H9 (cell line): ENCODE measurements at places on chromosomes 1 and 21.

DNA sequence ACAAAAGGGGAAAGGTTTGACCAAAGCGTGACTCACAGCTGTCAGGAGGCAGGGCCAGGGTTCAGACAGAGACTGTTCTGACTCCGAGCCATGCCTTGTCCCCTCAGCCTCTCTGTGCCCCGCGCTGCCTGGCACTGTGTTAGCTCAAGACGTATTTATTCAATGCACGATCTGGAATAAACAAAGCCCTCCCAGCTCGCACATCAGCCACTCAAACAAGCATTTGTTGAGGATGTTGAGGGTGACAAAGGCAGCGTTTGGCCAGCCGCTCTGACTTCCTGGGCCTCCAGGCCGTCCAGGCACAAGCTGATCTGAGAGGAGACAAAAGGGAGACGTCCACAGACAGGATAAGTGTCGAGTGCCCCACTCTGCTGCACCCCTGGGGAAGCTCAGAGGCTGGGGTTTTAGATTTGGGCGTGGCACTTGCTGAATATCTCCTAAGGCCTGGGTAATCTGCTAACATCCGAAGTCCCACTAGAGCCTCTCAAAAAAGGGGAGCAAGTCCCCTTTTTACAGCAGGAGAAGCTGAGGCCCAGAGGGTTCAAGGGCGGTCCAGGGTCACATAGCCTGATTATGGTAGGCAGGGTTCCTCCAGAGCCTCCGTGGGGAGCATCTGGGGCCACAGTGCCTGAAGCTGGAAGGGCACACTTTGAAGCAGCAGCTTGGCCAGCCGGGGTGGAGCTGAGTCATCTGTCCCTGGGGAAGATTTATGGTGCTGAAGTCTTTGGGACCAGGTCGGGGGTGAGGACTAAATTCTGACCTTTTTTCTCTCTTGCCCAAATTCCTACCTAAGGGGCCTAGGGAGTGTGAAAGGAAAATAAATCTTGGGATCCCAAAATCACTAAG, 95.9 kb downstream of the SPSB1 start:
- no peak for DNase-seq

- DNase-seq = no peak
Observed at GRCh38 chr1:94979656-94980581, 53.0 kb upstream of the CNN3 start.

GRCh38 chr1:165871311-165872067, 44.1 kb downstream of the UCK2 start:
- DNase-seq = peak; percentile 72

GRCh38 chr21:27557356-27557755, 590.5 kb upstream of the ADAMTS5 start:
- DNase-seq = no peak

- no peak for DNase-seq
Observed at GRCh38 chr1:244861683-244862082, 2.7 kb downstream of the HNRNPU start.

DNA sequence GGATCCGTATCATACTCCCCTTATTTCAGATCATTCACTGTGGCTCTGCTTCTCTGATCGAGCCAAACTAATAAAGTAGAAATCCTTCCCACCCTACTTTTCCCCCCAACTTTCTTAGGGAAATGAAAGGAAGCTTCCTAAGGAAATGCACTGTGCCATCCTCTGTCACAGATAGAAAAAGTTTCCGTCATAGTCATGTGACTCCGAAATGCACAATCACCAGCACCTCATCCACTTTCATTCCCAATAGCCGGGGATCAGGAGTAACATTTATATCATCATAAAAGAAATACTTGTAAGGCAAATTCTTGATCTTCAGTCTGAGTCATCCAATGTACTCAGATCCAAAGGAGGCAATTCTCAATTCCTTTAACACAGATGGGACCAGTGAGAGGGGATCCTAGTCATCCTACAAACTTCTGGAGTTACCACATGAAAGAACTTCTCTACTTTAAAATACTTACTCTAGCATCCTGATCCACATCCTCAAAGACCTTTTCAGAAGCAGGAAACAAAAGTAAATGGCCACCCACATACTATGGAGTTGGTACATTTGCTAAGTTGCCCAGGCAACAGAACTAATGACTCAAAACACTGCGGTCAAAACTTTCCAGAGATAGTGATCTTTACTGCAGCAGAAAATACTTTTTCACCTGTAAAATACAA, 97.8 kb upstream of the ZC3H11B start:
- DNase-seq = no peak

- DNase-seq = peak; percentile 51
Observed at GRCh38 chr1:20329793-20330542, 39.3 kb downstream of the VWA5B1 start.

DNA sequence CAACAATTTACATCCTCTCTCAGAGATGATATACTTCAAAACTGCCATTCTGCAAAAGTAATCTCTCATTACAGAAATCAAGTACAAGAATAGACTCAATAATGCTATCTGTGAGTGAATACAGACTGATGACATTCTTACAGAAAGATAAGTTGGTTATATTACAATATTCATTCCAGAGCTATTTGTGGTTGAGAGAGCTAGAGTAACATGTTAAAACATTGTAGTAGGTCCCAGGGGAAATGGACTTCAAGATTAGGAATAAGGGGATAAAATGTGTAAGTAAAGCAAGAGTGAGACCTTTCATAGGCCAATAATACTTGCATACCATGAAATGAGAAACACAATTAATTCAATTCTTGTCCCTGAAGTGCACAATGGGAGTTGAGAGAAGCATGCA, 1.5 kb downstream of the F13B start:
- DNase-seq = no peak

DNA sequence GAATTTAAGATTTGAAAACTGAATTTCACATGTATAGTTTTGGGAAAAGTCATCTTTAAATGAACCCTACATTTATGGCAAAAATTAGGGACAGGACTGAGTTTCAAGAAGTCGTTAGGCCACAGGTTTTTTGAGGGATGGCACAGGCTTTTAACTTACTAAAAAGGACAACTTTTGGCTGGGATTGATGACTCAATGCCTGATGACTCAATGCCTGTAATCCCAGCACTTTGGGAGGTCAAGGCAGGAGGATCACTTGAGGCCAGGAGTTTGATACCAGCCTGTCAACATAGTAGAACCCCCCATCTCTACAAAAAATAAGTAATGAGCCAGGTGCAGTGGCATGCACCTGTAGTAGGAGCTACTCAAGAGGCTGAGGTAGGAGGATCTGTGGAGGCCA, 15.9 kb downstream of the UCK2 start:
- no peak for DNase-seq

DNA sequence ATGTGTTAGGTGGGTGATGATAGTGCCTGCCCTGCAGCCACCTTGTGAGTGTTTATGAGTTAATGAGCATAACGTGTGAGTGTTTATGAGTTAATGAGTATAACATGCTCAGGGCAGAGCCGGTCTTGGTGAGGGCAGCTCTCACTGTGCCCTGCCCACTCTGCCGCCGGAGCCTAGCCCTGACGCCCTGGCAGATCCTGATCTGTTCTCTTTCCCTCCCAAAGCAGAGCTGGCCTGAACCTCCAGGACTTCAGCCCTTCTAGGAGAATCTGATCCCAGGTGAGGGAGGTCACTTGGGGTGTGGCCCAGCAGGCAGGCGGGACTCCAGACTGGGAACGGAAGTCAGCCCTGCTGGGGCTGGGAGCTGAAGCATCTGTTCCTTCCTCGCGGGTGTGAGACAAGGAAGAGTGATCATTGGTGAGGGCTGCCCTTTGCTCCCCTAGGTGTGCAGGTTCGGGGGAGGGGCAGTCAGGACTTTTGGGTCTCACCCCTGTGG, 5.7 kb downstream of the FBLIM1 start:
- DNase-seq = no peak

GRCh38 chr1:232686346-232686745, 56.4 kb upstream of the SIPA1L2 start:
- DNase-seq = no peak

- DNase-seq = no peak
Observed at GRCh38 chr1:59565611-59566410, 248.9 kb upstream of the HOOK1 start.

DNA sequence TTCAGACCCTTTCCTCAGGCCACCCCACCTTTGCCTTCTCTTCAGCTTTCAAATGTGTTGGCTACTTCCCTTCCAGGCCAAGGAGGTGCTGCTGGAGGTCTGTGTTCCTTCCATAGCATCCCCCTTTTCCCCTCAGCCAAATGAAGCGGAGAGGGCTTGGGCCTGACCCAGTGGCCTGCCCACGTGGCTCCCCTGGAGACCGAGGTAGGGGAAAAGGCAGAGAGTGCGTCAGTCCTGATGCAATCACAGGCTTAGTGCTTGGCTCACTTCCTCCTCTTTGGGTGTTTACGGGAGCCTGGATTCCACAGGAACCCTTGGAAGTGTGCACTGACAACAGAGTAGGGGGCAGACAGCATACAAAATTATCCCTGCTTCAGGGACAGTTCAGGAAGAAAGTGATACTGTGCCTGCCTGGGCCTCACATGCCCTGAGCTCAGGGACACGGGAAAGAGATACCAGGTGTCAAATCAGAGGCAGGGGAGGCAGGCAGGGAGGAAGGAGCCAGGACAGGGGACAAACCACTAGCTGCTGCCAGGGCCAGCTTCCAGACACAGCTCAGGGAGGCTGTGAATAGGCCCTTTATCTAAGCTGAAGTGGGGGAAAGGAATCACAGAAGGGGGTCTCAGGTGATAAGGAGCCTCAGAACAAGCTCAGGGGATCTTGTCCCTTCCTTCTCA, 16.6 kb upstream of the PTP4A2 start:
- DNase-seq = peak; percentile 38

DNA sequence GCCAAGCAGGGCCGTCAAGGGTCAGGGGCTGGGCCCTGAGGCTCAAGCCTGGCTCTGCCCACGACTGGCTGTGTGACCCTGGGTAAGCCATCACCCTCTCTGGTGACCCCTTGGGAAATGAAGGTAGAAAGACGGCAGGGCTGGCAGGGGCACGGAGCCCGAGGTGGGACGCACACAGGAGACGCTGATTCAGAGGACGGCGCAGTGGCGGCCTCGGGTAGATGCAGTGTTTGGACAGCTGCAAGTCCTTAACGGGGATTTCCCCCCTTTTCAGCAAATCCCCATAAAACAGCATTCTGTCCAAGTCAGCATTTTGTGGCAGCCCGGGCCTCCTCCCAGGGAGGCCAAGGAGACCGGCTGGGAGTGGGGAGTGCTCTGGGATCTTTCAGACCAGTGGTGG, 16.7 kb downstream of the COL8A2 start:
- no peak for DNase-seq

DNA sequence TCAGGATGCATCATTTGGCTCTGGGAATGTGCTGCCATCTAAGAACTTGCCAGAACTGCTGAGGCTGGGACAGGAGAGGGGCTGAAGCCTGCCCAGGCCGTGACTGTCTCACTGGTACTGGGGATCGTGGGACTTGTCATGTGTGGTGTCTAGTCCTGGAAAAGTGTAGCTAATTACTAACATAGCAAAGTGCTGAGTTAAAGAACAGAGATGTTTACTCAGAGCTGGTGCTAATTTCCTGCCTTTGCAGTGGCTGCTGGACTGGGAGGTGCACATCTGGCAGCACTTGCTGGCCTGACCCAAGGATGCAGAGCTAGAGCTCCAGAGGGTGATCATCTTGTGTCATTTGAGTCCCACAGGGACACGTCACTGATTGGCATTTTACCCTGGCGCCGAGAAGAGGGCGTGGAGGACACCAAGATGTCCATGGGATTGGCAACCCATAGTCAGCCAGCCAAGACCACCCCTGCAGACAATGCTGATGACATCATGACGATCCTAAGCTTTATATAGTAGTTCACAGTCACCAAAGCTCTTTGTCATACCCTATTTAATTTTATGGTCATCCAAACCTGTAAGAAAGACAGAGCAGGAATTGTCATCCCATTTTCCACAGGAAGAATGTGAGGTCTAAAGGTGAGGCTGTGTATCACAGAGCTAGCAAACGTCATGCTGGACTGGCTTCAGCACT, 110.1 kb upstream of the SLC44A3 start:
- DNase-seq = no peak

DNA sequence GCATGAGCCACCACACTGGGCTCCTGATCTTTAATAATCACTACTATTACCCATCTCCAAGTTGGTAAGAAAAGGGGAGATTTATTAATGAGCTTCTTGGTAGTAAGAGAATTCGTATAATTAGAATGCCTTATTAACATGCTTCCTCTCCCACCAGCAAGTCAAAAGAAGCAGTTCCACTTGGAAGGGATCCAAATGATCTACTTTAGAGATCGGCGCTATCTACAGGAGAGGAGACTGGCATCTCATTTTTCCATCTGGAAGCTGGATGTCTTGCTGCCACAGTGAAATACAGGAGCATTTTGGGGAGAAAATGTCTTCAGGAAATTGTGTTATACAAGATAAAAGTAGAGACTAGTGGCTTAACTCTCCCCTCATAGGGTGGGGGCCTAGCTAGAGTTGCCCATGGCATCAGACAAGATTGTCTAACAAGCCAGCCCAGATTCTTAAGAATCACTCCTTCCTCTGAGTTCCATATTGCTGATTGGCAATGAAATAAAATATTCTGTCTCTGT, 33.6 kb upstream of the CAMSAP2 start:
- DNase-seq = no peak

- DNase-seq = no peak
Observed at GRCh38 chr1:32533792-32534327, 5.4 kb upstream of the ZBTB8A start.

- DNase-seq = no peak
Observed at GRCh38 chr1:34511802-34512201, 243.0 kb upstream of the GJB5 start.

- DNase-seq = no peak
Observed at GRCh38 chr21:42277593-42277992, 37.6 kb downstream of the TFF3 start.

DNA sequence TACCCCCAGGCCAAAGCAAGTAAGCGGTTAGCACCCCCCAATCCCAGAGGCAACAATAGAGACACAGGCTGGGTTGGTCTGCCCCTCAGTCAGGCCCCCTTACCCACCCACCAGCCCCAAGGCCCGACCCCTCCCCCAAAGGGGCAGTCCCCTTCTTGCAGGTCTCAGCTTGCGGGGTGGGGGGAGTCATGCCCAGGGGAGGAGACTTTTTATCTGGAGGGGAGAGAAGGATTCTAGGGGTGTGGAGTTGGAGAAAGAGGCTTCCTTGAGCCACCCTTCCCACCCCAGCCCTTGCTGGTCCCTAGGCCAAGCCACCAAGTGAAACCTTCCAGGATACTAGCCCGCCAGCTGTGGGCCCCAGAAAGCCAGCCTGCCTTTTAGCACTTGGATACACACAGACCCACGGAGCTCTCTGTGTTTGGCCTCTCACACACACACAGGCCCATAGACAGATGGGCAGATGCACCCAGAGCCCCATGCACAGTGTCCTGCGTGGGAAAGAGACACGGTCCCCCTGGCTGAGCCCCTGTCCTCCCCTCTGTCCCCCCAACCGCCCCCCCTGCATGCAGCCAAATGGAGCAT, 7.1 kb downstream of the TMEM54 start:
- no peak for DNase-seq

GRCh38 chr21:36888466-36888865, 78.0 kb downstream of the HLCS start:
- DNase-seq = no peak

- DNase-seq = no peak
Observed at GRCh38 chr1:198910816-198911215, 272.0 kb downstream of the PTPRC start.

- DNase-seq = no peak
Observed at GRCh38 chr21:38824124-38824822, 18.5 kb downstream of the ETS2 start.

GRCh38 chr1:201946224-201946908, at the start of gene LMOD1:
Gene LMOD1 (minus strand): TSS chr1:201946548. CDS start chr1:201946340, 208 bp downstream.
- DNase-seq = peak; percentile 95

- DNase-seq = peak; percentile 86
Observed at GRCh38 chr1:11320153-11320936, 47.3 kb downstream of the UBIAD1 start.
